ENCODE measurements at places on chromosomes 7 and 10.

DNA sequence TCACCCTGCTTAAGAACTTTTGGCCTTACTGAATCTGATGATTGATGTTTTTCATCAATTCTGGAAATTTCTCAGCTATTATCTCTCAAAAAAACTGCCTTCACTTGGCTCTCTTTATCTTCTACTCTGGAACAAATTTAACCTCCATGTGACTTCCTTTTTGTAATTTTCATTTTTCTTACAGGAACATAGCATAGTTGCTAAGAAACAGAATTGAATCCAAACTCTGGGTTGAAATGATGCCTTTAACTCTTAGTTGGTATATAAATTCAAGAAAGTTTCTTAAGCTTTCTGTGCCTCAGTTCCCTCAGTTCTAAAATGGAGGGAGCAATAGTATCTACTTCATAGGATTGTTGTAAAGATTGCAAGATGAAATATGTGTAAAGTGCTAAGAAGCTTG, 19.8 kb downstream of the GPR141 start:
- DNase-seq = no peak

- DNase-seq = no peak
Observed at GRCh38 chr10:73060173-73060572, 36.5 kb downstream of the P4HA1 start.

DNA sequence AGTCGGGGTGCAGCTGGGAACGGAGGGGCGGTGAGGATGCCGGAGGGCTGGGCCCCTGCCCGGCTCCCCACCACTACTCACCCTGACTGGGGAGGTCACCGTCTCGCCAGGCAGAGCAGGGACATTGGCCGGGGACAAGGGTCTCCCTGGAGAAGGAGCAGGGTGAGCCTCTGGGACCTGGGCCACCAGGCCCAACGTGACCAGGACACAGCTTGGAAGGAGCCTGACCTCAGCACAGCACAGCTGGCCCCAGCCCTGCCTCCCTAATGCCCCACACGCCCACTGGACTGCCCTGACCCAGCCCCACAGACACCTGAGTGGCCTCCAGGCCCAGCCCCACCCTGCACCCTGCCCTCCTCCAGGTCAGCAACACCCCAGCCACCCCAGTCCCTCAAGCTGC, 21.1 kb downstream of the MICALL2 start:
- DNase-seq = no peak

DNA sequence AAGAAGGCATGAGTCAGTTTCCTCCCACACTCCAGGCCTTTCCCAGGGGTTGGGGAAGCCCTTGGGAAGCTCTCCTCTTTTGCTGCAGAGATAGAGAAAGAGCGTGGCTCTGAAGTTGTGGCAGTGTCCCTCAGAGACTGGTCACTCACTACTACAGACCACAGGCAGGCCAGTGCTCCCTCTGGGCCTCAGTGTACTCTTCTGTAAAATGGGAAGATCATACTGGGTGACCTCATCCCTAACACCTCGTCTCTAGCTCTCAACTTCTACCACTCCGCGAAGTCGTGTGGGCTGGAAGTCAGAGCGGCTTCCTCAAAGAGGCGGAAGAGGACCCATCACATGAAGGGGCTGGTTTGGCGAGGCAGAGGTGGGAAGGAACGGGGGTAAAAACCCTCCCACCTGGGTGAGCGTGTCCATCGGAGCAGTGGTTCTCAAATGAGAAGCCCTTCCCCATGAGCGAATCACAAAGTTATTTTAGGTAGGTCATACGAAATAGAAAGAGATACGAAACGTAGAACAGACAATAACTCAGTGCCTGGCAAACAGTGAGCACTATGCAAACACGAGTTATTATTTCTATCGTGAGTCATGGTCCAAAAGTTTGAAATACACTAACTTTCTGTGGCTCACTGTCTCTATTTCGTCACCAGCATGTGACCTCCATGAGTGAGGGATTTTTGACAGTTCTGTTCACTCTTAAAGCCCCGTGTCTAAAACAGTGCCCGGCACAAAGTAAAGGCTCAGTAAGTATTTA, 32.7 kb downstream of the PRKAG2 start:
- DNase-seq = no peak

DNA sequence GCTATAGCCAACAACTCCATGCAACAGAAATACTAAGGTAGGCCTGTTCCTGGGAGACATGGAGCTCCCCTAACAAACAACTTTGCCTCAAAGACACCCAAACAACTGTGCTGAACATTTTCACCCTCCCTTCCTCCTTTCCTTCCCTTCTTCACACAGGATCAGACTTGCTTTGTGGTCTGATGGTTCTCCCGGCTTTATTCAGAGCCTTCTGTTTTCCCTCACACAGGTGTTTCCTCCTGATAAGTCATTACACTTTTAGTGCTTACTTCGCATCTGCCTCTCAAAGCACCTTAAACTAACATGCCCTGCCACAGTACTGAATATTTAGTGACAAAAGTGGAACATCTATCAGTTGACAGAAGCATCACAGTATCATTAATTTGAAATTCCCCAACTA, 56.3 kb upstream of the YAE1 start:
- no peak for DNase-seq

DNA sequence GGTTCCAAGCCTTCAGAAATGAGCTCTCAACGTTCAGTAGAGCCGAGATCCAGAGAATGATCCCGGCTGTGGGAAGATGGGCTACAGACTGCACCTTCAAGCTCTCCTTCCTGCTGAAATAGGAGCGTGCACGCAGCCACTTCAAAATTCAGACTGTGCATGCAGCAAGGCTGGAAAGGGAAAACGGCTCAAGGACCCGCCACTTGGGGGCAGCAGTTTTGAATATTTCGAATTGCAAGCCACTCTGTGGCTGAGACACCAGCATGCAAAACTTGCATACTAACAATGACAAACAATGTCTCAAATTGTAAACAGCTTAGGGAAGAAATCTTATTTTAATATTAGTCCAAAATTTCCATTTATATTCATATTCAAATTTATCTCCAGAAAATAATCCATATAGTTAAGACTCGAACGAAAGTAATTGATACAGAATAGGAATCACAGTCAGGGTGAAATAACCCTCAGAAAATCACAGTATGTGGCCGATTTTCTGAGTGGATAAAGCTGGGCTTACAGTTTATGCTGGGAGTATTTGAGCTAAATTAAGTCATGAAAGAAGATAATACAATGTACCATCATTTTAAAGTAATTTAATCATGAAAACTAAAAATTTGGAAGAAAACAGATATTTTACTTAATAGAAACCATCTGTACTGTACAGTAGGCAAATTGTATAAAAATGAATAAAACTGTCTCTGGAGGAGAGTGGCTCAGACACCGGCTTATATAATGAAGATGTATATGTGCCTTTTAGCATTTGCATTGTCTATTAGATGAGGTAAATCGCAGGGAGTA, 137.9 kb upstream of the MKI67 start:
- no peak for DNase-seq

DNA sequence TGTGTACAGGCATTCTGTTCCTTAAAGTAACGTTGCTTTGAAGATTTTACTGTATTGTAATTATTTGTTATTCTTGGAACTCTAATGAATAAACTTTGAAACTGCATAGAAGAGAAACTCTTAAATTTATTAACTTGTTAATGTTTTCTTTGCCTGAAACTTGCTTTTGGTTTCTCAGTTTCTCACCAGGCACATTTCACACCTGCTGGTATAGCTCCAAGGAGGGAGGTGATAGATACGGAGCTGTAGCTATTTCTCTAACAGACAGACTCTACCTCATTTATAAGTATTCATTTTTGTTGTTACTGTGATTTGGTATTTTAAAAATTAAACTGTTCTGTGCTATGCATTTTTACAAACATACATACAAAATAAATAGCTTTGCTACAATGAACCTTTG, 32.7 kb downstream of the R3HCC1L start:
- DNase-seq = no peak

DNA sequence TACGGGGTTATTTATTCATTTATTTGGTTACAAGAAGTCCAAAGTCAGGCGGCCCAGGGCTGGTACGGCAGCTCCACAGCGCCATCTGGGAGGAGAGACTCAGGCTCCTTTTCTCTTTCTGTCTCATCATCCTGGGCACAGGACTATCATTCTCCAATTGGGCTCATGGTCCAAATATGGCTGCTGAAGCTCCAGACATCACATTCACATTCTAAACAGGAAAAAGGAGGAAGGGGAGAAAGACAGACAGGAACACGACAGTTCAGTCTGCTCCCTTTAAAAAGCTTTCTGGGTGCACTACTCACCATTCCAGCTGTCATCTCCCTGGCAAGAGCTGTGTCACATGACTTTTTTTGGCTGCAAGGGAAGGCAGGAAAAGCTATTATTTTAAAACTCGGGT, 74.4 kb upstream of the PDZD8 start:
- no peak for DNase-seq

DNA sequence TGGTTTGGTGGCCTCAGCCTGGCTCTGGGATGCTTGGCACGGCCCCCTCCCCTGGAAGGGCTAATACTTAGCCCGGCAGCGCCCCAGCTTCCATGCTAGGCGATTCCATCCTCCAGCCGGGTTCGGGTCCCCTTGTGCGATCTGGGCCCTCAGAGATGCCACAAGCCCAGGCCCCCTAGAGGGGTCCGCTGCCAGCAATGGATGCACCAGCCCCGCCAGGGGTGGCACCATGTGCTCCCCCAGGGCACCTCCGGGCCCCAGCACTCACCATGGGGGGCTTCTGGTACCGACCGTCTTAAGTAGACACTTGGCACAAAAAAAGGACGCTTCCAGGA, 125.7 kb upstream of the KCTD7 start:
- DNase-seq = no peak

DNA sequence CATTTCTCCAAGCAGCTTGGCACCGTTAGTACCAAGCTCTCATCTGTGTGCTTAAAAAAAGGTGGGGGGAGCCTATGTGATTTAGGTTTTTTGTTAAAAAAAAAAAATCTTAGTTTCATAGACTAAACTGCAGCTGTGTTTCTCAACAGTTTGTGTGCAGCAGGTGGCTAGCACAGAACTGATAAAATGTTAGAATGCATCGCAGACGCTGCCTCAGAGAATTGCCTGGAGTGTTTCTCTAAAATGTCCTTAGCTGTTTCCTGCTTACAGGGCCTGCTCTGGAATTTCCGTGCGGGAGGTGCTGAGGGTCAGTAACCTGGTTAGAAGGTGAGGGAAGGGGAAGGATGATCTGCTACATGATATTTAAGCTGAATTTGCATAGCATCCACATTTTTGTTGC, 268.9 kb downstream of the PLXDC2 start:
- DNase-seq = no peak

DNA sequence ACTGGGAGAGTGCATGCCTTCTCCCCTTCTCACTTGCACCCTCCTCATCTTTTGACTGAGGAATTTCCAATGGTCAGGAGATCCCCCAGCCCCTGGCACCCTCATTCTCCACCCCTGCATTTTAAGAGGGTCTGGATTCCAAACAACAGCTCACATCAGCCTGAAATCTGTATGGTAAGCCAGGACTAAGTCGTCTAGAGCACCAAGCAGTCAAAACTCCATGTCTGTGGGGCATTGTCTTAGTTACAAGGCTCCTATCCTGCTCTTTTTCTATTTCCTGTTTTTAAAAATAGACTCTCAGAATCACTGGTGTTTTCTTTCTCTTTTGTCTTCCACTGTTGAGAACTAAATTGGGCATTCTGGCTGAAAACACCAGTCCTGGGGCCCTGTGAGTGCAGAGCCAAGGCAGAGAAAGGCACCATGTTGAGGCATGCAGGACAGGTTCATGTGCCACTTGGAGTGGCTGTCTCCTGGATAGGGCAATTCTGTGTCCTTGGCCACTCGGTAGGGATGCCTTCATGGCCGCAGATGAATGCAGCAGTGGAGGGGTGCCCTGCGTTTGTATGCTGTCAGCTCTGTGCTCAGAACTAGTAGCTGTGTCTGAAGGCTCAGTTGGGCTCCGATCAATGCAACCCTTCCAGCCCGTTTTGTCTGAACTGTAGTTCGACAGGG, 216.6 kb upstream of the YAE1 start:
- DNase-seq = no peak

DNA sequence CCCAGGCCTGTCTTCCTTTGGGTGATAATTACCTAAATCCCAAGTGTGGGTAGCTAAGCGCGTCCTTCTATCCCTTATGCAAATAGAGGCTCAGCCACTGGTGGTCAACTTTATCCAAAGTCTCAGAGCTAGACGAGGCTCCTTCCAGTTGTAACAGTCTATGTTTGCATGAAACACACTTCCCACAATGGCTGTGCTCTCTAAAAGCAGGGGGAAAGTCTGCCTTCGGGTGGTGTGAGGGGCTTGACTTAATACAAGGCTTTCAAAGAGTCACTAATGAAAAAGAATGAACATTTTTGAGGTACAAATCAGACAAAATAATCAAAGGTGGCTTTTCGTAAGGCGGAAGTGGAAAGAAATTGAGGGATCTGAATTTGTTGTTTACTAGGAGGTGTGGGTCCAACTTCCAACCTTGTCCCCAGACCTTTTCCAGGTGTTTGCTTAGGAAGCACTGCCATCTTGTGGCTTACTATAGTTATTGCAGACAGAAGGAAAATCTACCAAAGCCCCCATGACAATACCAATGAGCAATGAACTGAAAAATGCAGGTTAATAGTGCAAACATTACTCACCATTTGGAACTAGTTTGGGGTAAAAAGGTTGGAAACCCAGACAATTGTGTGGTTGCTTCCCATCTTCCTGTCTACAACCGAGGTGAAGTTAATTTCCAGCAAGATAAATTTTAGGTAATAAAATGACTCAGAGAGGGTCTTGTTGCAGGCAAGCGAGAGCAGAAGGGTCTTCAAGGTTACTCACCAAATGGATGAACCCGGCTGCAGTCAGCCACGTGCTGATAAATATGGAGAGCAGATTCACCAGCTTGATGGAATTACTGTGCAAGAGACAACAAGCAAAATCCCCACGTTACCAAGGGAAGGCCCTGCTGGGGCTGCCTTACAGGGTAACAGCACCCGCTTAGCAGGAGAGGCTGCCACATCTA, 525.7 kb downstream of the KCNMA1 start:
- DNase-seq = no peak

GRCh38 chr7:29086545-29086944, 59.8 kb downstream of the CPVL start:
- DNase-seq = no peak

- no peak for DNase-seq
Observed at GRCh38 chr7:149727053-149727898, 46.1 kb downstream of the ZNF467 start.

DNA sequence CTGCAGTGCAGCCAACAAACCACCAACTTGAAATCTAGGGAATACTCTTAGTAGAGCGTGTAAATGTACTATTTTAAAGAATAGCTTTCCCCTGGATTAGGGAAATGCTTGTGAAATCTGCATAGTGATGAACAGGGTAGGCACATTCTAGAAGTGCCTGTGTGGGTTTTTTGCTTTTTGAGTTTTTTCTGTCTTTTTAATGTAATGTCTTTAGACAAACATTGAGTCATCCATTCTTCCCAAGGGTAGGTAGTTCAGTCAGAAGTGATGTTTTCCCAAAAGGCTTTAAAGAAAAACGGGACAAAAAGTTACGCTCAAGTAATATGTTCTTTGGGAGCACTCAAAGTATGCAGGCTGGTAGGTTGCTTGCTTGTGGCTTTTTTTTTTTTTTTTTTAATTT, 130.0 kb downstream of the AUTS2 start:
- no peak for DNase-seq
